ENCODE measurements at places on chromosomes 16 and 17.
A peak's percentile ranks its signal among the peaks of the same experiment; 100 is the strongest.

DNA sequence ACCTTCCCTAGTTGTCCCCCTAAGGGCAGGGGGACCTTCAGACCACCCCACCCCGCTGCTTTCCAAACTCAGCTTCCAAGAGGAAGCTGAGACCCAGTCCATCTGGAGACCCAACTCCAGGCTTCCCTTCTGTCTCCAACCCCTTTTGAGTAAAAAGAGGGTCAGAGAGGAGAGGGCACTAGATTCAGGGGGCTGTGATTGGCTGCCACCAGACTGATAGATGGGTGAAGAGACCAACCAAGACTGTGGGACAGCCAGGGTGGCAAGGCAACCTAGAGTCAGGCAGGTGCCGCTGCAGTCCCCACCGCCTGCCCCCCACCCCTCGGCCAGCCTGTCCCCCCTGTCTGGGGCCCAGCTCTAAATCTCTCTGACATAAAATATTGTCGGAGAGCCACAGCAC lies 92.5 kb downstream of the SDK2 start:
- DNase-seq: no peak

DNA sequence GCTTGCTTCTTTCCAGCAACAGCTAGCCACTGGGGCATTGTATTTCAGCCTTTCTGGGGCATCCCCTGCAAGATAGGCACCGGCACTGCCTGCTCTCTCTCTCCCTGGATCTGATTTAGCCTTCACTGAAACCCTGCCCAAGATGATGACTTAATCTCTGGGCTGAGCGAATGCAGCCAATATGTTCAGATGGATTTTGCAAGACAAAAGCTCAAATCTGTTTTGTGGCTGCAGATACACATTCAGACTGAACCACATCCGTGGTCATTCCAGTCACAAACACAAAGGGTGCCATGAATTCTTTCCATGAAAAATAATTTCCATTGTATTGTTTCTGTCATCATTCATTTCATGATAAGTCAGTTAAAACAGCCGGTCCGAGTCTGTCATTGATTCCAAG lies 24.2 kb downstream of the SOST start:
- no peak for DNase-seq

DNA sequence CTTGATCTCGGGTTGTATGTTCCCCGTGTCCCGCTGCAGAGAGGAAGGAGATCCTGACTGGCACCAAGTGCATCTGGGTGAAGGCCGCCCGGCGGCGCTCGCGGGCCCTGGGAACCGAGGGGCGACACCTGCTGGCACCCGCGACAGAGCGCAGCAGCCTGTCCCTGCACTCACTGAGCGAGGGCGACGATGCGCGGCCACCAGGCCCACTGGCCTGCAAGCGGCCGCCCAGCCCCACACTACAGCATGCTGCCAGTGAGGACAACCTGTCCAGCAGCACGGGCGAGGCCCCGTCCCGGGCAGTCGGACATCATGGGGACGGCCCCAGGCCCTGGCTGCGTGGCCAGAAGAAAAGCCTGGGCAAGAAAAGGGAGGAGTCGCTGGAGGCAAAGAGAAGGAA lies 7.5 kb downstream of the BTBD17 start:
- no peak for DNase-seq

DNA sequence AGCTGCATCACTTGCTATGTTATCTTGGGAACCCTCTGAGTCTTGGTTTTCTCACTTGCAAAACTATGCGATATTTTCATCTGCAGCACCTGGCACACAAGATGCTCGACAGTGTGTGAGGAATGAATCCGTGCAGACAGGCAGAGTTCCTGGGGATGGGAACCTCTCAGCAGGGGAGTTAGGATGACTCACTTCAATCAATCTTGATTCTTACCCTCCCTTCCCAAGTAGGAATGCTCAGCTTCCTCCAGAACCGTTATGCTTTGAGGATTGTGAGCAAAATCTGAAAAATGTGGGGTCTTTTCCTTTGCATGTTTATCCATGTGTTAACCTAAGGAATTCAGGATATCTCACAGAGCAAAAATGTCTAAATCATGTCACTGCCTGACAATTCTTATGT lies 68.9 kb upstream of the HNF1B start:
- DNase-seq: no peak

DNA sequence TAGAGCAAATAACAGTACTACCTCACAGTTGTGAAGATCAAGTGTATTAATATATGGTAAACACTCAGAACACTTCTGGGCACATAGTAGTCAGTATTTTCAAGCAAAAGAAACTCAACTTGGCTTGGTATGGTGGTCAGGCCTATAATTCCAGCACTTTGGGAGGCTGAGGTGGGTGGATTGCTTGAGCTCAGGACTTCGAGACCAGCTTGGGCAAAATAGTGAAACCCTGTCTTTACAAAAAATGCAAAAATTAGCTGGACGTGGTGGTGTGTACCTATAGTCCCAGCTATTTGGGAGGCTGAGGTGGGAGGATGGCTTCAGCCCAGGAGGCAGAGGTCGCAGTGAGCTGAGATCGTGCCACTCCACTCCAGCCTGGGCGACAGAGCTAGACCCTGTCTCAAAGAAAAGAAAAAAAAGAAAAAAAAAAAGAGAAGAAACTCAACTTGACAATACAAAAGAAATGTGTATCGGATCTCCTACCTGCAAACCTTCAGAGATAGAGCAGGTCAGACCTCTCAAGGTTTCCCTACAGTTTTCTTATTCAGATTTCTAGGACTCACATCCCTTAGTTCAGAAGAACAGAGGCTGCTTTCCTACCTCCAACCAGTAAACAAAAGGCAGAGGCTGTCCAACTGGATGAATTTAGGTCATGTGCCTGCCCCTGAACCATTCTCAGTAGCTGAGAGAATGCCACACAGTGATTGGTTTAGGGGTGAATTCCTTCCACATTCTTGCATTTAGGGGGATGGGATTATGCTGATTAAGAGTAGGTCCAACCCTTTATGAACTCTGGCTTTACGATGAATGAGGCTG lies 1.7 kb upstream of the KPNA2 start:
- DNase-seq: peak; percentile 59
